ENCODE measurements at places on chromosomes 2 and 18.

- DNase-seq: no peak
Measured at GRCh38 chr2:238338710-238339394, 18.5 kb downstream of the TRAF3IP1 start.

DNA sequence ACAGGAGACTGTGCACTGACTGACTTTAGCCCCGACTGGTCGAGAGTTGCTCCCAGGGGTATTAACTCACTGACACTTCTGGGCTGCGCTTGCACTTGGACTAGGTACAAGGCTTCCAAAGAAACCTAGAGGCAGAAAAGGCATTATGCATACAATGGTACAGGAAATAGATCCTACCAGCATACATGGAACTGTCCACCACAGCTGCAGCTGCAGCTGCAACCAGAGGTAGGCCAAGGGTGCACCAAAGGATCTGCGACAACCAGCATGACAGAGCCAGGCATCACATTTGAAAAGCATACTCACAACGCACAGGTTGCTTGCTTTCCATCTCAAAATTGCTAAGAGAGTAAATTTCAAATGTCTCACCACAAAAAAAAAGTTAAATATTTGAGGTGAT is 22.6 kb upstream of the PGAP1 start:
- DNase-seq: no peak

GRCh38 chr18:73660931-73661856 is 486.4 kb downstream of the FBXO15 start:
- DNase-seq: no peak

DNA sequence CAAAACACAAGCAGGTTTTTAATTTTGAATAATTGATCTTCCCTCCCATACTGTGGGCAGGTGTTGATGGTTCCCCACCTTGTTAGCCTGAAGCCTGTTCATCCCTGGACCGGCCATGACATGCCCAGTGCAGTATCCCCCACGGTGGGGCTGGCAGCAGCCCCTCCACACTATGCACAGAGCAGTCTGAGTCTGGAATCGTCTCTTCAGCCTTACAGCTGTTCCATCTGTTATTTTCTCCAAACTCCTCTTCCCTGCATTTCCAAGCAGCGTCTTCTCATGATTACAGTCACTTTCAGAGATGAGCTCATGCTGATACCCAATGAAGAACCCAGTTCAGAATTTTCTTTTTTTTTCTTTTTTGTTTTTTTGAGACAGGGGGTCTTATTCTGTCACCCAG is 68.2 kb downstream of the ADI1 start:
- DNase-seq: no peak

DNA sequence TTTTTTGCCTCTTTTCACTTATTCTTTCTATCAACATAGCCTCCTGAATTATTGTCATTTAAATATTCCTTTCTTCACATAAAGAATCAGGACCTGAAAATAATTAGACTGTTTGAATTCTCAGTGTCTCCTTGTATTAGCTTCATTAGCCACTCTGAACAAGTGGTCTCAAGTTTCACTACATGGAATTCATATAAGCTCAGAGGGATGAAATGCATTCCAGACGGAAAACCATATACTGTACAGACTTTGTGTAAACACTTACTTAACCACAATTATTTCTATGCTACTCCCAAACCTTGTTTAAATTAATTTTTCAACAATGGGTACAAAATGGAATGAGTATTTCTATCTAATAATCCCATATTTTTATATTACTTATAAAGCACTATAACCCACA is 53.4 kb downstream of the CHN1 start:
- DNase-seq: no peak

- DNase-seq: no peak
Measured at GRCh38 chr2:23563673-23564614, 179.0 kb downstream of the KLHL29 start.

GRCh38 chr2:72136331-72136730 is 11.3 kb downstream of the CYP26B1 start:
- no peak for DNase-seq

DNA sequence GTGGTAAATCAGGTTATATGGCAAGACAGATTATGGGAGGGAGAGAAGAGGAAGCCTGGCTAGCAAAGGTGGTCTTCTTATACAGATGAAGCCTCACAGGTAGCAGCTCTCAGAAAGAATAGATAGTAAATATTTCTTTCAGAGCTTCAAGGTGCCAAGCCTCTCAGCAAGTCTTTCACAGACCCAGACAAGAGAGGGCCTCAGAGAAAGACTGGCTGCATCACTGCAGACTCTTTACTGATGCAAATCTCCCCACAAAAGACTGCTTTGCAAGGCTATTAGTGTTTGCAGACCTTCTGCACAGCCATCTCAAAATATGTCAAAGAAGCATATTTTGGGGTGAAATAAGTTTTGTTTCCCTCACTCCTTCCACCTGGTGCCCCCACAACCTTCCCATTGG is 372.4 kb upstream of the RND3 start:
- DNase-seq: no peak

DNA sequence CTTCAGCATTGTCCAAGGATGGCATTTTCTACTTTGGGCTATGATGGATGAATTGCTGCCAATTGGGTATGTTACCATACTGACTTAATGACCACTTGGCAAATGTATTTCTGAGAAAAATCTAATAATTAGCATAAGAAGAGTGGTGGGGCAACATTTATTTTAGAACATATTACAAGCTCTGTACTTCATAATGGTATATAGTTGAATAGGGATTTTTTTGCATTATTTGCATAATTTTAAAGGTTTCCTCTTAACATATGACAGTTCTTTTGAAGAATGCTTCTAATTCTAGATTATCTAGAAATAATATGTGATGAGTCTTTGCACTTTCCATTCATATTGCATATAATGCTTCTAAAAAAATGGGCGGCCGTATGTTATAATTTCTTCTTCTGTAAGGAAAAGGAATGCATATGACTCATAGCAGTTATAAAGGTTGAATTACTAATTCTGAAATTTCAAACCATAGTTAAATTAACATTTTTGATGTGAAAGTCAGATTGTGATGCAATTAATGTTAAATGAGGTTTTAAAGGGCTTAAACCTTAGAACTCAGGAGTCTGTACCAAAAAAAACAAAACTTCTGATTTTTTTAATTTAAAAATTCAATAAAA is 1652.3 kb upstream of the SLC39A10 start:
- DNase-seq: no peak

DNA sequence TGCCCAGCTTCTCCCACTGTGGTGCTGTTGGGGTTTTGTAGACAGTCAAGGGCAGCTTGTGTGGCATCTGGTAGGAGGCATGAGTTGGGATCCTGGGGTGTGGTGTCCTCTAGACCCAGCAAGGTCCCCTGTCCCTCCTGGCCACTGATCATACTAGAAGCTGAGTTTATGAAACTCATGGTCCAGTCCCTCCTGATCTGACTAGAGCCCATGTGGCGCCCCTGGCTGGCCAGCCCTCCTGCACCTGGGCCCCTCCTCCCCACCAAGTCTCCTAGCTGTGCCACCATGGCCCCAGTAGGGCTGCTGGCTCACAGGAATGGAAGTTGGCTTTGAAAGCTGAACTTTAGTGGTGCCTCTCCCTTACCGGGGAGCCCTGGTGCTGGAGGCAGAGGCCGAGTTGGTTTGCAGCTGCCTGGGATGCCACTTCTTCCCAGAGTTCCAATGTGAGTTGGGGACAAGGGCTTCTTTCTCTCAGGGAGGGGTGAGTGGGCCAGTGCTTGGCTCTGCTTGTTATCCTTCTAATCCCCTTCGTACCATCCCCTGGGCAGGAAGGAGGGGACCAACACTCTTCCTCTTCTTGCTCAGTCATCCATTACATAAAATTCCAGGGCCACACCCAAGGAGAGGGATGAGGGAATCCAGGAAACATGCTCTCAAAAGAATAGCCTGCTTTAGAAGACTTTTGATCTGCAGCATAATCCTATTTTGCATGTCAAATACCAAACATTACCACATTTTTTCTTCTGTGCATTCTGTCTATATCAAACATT is 37.5 kb upstream of the HAAO start:
- no peak for DNase-seq

- no peak for DNase-seq
Measured at GRCh38 chr2:202632682-202633290, 2.0 kb upstream of the FAM117B start.

DNA sequence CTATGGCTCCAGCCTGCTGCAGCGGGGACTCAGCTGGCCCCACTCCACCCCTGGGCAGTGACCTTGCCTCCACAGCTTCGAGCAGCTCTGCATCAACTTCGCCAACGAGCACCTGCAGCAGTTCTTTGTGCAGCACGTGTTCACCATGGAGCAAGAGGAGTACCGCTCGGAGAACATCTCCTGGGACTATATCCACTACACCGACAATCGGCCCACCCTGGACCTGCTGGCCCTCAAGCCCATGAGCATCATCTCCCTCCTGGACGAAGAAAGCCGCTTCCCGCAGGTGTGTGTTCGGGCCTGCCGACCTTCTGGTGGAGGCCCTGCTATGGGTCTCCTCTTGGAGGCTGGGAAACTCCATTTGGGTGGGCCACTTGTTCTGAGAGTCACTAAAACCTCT is 48.6 kb downstream of the MYO7B start:
- DNase-seq: no peak

- DNase-seq: no peak
Measured at GRCh38 chr2:151395509-151396374, 14.0 kb upstream of the RIF1 start.

- DNase-seq: no peak
Measured at GRCh38 chr18:79566771-79567431, 112.7 kb upstream of the CTDP1 start.

DNA sequence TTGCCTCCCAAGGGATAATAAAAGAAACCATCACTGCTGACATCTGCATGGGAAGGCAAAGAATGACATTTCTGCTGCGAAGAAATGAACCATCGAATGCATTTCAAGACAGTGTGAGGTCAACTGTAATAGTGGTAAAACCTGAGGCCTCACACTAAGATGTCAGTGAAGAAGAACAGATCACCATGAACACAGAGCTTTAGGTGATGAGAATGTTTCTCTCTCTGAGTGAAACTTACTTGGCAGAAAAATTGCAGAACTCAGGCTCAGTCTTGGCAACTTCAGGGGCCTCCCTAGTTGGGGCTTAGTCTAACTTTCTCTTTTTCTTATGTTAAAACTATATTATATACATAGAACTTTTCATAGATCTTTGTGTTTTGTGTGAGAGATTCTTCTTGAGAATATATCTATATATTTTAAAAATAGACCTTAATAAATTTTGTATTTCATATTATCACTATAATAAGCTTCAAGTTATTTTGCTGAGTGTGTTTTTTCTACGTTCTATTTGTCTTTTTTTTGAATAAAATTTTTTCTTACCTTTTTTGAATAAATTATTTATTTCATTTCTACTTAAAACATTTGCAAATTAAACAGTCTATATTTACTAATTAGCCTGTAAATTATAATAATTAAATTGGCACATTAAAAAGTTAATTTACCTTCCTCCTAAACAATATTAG is 427.5 kb upstream of the TRIB2 start:
- DNase-seq: no peak

- no peak for DNase-seq
Measured at GRCh38 chr2:217951091-217951490, 51.7 kb downstream of the TNS1 start.

DNA sequence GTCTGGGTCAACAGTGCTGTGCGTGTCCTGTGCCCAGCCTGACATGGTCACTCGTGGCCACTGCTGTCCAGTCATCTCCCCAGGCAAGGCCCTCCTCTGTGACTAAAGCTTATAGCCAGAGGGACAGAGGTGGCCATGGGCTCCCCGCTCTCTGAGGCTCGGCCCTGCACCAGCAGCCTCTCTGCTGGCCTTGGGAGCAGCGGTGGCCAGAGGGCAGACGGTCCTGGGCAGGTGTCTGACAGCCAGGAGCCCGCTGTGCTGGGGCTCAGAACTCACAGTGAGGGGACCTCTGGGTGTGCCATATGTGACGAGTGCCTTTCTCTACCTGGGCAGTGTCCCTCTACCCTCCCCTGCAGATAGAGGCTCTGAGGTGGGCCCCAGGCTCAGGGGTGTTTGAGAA is 98.7 kb downstream of the FAM210A start:
- no peak for DNase-seq

- no peak for DNase-seq
Measured at GRCh38 chr2:217804338-217804737, 198.5 kb downstream of the TNS1 start.

GRCh38 chr2:74471332-74472065 is 981 bp downstream of the MRPL53 start:
- DNase-seq: no peak

GRCh38 chr2:222057347-222058073 is 241.3 kb downstream of the PAX3 start:
- DNase-seq: no peak

DNA sequence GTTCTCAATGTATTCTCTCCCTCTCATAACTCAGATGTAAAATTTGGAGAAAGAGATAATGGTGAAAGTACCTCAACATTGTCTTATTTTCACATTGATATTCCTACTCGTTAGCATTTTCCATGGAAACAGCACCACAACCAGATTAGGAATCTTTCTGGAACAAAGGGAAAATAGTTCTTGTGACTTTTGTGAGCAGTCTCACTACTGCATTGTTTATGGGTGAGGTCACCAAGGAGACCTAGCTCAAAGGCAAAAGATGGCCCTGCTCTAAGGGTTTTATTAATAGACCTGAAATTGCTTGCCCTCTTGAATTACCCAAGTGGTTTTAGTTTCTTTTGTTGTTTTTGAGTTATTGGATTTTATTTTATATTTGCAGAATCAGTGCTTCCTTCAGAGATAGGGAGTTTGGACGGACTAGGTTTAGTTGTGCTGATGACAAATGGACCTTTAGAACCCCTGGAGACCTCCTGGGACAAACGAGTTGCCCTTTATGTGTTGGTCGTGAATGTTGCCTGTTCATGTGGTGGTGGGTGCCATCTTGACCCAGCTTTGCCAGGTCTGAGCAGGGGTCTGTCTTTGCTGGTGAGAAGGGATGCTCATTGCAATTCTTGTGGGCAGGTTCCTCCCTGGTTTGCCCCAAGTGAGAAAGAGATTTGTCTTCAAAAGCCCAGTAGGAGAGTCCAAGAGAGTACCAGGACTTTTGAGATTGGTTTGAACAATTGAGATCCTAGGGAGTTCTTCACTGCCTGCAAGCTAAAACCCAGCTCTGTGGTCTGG is 58.1 kb downstream of the INPP4A start:
- no peak for DNase-seq

DNA sequence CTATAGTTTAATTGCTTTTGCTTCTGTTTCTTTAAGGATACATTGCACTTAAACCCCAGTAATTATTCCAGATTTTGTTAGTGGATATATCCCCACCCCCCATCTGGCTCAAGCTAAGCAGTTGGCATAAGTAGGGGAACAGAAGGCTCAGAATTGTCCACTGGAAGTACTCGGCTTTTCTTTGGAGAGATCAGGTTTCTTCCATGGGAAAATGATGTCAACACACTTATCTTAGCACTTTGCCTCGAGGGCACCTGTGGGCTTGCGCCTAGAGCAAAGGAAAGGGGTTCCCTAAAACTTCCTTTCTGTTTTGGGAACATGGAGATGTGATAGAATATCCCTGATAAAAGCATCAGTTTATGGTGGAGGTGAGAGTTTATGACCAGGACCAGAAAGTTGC is 130.6 kb downstream of the FMNL2 start:
- no peak for DNase-seq

GRCh38 chr2:163348857-163349380 is 386.9 kb downstream of the FIGN start:
- no peak for DNase-seq
